ENCODE measurements at places on chromosomes 7 and 10.

DNA sequence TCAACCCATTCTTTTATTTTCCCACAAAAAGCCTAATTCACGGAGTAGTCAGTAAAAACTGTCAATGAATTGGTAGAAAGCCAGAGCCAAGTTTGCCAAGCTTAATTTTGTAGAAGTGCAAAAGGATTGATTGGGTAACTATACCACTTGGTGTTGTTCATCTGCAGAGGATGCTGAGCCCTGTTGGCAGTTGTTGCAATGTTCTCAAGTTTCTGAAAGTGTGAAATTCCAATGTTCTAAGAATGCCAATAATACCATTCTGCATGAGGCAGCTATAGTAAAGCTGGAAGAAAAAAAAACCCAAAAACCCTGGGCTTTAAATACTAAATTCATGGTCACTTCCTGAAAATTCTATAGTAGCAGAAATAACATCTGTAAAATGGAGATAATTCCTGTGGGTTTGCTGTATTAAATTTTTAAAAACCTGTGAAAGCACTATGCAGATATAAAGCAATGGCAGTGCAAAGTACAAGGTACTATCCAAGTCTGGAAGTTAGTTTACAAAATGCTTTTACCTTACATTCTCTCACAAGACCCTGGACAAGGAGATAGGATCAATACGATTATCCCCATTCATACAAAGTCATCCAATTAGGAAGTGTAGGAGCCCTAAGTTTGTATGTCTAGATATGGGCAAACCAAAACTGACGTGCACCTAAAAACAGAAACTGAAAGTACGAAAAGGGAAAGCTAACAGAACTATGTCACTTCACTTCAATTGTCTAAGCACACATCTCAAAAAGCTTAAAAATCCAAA lies 6.0 kb upstream of the PON1 start:
- no peak for DNase-seq

DNA sequence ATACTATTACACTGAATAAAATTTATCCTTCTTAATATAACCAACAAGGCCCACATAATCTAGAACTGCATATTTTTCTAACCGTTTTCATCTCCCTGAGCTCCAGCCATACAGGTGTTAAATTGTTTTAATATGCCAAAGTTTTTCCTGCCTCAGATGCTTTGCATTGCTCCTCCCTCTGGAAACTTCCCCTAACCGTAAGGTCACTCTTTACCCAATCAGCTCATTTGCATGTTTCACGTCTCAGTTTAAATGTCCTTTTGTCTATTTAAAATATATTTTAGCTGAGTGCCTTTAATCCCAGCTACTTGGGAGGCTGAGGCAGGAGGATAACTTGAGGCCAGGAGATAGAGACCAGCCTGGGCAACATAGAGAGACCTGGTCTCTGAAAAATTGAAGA lies 228.5 kb downstream of the ADK start:
- no peak for DNase-seq

- no peak for DNase-seq
These were observed 1.6 kb upstream of the ARHGAP12 start for GRCh38 chr10:31930023-31930751.

DNA sequence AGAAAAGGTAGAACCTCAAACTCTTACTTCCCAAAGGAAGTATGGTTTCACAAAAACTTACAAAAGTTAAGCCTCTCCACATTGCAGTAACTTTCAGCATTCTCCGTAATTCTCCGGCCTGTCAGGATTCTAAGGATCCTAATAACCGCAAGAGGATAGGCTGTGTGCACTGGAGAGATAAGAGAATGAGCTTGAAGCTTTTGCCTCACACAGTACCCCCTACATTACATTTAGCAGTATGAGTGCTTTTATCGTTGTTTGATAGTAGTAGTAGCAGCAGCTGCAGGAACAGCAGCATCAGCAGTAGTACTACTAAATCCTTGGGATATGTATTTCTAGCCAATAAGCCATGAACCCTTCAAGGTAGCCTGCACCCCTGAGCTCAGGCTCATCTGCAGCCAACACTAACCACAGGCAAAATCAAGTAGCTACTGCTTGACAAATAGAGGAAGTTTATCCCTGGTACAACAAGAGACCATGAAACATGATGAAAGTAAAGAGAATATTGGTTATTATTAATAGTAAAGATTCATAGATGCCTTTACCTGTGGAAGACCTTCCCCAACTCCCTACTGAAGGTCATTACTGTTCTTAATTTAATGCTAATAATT lies 222.6 kb upstream of the CNTNAP2 start:
- DNase-seq: no peak

DNA sequence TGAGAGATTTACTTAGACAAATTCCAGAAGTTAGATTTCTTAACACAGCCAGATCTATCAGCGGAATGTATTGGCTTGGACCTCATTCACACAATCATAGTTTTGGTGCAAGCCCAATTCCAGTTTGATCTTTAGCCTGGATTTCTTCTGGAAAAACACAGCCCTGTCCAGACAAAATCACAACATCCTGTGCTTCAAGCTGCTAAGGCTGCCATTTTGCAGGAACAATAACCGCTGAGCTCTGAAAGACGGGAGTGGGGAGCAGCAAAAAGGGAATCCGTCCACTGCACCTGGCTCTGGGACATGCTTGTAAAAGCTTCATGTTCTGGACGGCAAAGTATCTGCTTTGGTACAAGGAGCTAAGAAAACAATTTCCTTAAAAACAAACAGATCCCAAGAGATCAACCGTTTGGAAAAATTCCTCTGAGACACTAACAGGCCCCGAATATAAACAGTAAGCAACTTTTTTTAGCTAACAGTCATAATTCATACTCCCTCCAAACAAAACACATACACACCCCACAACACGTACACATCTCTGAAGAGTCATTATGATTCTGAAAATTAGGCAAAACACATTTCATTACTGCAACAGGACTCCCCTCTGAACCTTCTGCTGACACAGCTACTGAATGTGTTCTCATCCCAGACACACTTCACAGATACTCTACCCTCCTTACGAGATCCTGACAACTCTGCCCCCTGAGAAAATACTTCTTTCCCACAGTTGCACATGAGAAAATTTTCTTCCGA lies 32.4 kb downstream of the ITIH5 start:
- no peak for DNase-seq

GRCh38 chr7:76023002-76023401 lies 24.8 kb downstream of the STYXL1 start:
- no peak for DNase-seq

- no peak for DNase-seq
These were observed 13.4 kb downstream of the TRPV6 start for GRCh38 chr7:142872106-142872675.

DNA sequence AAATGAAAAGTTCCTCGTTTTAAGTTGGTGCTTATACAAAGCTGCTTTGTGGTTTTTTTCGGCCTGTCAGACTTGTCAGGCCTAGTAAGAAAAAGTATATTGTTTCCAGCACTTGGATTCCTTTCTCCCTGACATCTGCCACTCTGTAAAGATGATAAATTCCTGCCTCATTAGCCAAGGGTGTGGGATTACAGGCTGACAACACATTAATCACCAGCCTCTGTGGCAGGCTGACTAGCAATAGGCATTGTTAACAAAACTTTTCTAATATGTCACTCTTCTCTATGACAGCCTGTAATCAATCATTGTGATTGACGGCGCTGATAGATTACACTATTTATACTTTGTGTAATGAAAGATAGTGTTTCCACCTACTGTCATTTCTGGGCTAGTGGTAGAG lies 682.5 kb downstream of the LRMDA start:
- no peak for DNase-seq

DNA sequence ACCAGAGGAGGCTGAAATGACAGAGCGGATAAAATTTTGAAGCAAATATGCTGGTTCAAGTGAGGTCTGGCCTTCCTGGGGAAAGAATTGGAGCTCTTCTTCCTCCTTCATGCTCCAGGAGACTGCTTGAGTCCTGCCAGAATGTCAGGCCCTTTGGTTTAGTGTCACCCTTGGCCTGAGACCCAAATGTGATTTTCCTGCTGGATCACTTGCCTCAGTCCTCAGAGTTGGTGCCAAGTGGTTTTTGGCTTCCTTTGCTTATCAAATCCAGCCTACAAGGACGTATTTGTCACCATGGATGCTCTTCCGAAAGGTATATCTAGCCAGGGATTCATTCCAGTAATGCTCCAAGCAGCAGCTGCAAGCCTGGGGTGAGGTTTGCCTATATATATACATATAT lies 118.4 kb downstream of the PLPP4 start:
- DNase-seq: no peak

GRCh38 chr10:97875391-97875790 lies 25.7 kb downstream of the GOLGA7B start:
- DNase-seq: no peak

DNA sequence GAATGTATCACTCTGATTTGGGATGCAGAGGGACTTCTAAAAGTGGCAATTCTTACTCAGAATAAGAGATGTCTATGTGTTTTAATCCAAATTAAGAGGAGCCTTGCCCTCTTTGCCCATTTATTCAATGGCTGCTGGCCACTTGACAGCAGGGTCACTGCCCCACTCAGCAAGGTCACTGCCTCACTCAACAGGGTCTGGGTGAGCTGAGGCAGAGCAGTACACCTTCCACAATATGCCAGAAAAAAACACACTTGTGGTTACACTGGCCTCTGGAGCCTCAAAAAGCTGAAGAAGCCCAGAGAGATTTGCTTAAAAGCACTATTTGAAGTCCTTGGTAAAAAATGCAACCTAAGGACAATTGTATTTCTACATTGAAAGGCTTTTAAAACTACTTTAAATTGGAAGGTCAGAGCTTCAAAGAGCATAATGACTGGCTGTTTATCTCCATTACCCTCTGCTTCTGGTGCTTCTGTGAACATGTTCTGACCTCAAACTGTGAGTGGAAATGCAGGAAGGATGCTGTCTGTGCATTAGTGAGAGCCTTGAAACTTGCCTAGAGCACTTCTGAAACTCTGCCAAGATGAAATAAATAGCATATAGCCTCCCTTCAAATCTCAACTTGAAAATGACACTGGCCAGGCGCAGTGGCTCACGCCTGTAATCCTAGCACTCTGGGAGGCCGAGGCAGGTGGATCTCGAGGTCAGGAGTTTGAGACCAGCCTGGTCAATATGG lies 35.1 kb upstream of the WIPF3 start:
- DNase-seq: no peak

DNA sequence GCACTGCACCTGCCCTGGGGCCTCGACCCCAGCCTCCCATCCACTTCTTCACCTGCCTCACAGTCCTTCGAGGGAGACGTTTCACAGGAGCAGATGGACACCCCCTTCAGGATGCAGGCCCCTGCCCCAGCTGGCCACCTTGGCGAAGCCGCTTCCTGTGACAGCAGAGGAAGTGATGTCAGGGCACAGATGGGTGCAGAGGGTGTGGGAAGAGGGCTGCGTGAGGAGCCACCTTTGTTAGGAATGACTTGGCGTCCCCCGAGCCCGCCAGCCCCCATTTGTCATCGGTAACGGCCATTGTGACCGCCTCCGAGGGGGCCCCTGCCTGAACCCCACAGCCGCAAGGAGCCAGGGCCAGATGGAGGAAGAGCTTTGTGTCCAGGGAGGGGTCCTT lies 47.4 kb upstream of the SLC29A3 start:
- no peak for DNase-seq

DNA sequence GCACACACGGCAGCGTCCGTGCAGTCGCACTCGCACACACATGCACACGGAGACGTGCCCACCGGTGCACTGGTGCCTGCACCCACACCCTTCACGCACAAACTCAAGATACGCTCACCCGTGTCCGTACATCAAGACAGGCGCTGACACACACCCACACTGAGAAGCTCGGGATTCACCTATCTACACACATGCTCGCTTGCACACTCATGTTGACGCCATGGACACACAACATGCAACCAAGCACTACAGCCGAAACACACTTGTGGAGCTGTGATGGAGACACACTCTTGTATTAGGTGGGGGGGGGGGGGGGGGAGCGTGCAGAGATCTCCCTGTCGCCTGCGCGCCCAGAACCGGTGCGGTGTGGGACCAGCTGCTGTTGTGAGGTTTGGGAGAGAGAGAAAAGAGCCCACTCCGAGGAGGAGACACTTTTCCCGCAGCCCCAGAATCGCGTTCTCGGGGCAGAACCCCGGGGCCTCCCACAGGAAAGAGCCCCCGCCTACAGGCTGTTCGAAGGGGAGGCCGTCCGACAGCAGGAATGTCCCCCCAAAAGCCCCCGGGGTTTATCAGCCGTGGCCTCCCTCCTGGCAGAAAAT lies 605 bp upstream of the NFKB2 start:
- DNase-seq: no peak
